SIG-M5 (cell line): ENCODE measurements at places on chromosomes 12 and 14.

DNA sequence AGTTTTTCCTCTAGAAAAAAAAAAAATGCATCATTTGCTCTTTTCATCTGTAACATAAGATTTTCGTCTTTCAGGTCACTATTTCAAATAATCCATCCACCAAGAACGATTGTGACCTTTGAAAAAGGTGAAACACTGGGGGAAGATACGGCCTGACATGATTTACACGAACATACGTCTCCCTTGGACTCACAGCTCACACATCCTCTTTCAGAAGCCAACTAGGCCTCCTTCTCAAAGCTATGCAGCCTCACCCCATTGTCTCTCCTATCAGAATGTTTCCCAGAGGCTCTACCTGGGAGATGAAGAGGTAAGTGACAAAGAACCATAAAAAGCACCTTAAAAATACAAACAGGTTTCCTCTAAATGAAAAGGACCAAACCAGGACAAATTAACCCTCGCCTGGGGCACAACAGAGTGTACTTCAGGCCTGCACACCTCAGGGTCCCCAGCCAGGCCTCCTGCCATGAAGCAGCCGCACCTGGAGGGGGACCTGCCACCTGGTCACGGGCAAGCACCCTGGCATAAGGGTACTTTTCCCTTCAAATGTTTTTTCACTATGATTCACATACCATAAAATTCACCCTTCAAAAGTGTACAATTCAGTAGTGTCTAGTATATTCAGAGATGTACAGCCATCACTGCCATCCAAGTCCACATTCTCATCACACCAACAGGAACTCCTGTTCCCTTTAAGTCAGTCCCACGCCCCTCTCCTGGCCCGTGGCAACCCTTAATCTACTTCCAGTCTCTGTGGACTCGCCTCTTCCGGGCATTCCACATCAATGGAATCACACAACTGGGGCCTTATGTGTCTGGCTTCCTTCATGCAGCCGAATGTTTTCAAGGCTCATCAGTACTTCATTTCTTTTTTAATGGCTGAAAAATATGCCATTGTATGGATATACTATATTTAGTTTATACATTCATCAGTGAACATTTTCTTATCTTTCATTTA is 5.4 kb downstream of the SLC15A4 start:
- no peak for DNase-seq

- DNase-seq = no peak
These were observed 132.9 kb upstream of the SSTR1 start for GRCh38 chr14:38074754-38075153.

GRCh38 chr12:62676521-62677307 is 210.1 kb downstream of the MON2 start:
- DNase-seq = no peak

- DNase-seq = no peak
These were observed 1.9 kb downstream of the NTN4 start for GRCh38 chr12:95788637-95789036.

- no peak for DNase-seq
These were observed 332.6 kb downstream of the NOVA1 start for GRCh38 chr14:26265170-26265685.

DNA sequence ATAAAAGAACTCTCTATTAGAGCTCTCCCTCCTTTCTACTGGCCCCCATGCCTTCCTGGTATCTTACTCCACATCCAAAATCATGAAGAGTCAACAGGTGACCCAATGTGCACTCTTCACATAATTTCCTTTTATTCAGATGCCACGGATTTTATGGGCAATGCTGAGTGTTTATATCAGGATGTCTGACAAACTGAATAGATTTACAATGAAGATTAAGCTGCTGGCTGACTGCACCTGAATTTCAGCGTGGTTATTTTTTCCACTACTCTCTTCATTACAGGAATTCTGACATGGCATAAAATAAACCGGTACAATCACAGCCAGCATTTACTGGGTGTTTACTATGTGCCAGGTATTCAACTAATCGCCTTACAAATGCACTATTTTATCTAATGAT is 29.4 kb upstream of the CERS5 start:
- no peak for DNase-seq

DNA sequence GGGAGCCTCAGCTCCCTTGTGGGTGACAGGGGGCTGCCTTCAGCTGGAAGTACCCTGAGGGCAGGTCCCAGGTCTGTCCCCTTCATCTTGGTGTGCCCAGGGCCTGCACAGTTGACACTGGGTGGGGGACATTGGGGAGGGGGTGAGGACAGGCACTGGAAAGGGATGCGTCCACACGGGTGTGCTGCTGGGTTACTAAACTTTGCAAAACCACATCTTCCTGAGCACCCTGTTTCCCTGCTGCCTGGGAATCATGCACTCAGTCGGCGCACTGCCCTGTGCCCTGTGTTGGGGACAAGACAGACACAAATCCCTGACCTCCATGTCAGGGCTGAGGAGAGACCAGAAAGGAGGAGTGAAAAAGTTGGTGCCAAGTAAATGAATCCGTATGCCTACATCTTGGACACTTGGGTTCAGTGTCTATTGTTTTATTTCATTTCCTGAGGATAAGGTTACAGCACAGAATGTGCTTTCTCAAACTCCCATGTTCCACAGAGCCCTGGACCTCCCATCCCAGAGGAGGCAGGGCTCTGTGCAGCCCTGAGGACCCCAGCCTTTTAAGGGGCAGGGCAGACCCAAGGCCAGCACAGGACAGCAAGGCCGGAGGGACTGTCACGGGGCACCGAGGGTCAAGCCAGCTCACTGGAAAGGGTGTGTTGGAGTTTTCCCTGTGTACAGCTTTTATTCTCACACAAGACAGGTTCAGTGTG is 2.9 kb upstream of the SLC25A29 start:
- no peak for DNase-seq

- DNase-seq = no peak
These were observed 52.3 kb upstream of the DLK1 start for GRCh38 chr14:100674428-100674827.

DNA sequence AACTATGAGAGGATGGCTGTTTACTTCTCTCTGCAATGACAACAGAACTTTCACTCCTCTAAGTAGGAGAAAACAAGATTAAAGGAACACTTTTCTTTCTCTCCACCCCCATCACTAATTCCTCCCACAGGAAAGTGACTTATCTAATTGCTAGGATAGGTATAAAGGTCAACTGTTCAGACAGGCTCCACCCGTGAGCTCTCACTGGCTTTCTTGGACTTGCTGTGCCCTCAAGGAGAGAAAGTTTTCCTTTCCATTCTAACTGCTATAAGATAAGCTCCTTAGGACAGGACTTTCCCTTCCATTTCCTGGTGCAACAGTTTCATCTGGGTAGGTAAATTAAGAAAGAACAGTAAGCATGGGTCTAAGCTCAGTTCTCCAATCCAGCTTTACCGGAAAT is 4.8 kb downstream of the SLC41A2 start:
- DNase-seq = no peak

GRCh38 chr12:20257311-20257710 is 111.0 kb upstream of the PDE3A start:
- no peak for DNase-seq

- DNase-seq = no peak
These were observed 14.9 kb downstream of the VRK1 start for GRCh38 chr14:96811985-96812667.

- DNase-seq = no peak
These were observed 3.6 kb downstream of the MRPL51 start for GRCh38 chr12:6489449-6489848.

DNA sequence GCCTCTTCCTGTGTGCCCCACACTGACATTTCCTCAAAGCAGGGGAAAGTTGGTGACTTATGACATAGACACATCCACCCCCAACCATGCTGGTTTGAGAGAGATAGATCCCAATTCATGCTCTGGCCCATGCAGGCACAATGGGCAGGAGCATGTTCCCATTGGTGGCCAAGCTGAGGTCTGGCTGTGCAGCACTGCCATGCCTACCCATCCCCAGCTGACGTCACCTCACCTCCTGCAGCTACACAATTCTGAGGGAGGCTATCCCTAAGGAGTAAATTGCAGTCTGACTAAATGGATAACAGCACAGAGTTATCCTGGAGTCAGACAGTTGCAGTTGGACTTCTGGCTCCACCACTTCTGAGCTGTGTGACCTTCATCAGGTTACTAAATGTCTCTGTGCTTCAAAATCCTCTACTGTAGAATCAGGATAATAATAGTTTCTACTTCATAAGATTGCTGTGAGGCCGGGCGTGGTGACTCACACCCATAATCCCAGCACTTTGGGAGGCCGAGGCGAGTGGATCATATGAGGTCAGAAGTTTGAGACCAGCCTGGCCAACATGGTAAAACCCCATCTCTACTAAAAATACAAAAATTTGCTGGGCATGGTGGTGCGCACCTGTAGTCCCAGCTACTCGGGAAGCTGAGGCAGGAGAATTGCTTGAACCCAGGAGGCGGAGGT is 323.9 kb downstream of the BCL11B start:
- no peak for DNase-seq

- no peak for DNase-seq
These were observed at the start of gene PYGL for GRCh38 chr14:50943943-50944646. TSS of gene PYGL (minus strand) at chr14:50944483. CDS start at chr14:50944403, 80 bp downstream.

DNA sequence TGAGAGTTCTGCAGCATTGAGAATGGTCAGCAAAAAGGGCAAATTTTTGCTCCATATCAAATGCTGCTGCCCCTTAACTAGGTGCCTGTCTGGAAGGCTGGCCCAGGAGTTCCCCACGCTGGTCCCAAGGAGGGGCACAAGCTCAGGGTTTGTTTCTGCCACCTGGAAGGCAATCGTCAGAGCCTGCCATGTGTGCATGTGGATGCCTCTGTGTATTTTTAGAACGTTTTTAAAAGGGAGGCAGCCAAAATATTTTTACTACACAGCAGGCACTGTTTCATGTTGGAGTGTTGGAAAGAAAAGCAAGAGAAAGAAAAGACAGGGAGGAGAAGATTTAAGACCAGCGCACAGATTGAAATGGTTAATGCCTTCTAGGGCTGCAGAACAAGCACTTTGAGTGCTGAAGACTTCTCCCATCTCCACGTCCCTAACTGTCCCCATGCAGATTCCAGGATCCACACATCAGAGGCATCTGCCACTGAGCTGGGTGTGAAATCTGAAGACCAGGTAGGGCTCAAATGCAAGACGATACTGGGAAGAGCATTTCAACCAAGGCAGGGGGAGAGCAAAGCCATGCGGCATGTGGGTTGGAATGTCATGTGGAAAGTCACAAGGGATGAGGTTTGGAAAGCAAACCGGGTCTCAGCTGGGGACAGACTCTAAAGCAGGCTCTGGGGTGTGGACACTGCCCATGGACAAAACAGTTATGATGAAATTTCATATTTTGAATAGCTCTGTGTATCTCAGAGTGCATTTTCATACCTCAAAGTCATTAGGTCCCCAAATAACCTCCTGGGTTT is 557.2 kb downstream of the BCL11B start:
- no peak for DNase-seq

DNA sequence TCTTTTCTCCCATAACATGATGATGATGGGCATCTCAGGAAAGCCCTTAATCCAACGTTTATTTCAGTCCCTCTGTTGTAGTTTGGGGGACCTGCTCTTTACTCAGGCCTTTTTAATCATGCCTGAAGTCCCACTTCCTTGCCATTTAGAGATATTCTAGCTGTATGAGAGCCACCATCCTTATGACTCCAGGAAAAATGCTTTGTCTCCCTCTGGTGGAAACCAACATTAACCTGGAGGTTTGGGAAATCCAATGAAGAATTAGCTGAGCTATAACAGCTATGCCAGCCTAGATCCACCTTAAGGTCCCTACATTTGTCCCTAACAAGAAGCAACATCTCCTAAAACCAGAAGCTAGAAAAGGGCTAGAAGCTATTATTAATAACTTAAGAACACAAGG is 1399.1 kb downstream of the LRFN5 start:
- no peak for DNase-seq

DNA sequence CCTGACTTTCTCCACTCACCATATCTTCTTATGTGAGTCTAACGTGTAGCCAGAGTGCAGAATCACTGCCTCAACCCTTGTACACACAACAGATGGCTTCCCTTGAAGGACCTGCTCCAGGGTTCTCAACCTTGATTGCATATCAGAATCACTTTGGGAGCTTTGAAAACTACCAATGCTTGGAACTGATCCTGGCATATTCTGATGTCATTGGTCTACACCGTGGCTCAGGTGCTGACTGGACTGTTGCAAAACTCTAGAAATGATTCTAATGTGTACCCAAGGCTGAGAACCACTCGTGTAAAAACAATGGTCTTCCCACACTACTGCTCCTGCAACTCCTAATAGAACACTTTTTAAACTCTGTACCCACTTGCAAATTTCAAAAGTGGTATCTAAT is 18.5 kb downstream of the TMEM132D start:
- DNase-seq = no peak
